ENCODE measurements at places on chromosomes 2 and 18.

DNA sequence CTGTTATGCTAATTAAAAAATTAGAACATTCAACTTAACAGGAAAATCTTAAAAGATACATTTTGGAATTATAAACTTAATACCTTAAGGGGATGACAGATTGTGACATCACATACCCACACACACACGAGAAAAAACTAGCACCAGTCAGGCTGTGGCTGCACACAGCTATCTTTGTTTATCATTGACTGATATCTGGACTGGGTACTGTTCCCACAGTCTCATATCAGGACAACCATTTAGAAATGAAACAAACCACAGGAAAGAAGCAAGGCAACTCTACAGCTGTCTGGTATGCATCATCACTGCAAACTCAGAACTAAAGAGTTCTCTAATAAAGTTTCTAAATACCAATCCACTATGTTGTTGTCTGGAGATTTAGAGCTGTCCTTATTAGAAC is 210.9 kb upstream of the SMAD7 start:
- DNase-seq = no peak

- DNase-seq = no peak
Measured at GRCh38 chr2:159208438-159208837, 78.1 kb downstream of the WDSUB1 start.

- DNase-seq = no peak
Measured at GRCh38 chr2:26652361-26653041, 11.3 kb upstream of the CIB4 start.

DNA sequence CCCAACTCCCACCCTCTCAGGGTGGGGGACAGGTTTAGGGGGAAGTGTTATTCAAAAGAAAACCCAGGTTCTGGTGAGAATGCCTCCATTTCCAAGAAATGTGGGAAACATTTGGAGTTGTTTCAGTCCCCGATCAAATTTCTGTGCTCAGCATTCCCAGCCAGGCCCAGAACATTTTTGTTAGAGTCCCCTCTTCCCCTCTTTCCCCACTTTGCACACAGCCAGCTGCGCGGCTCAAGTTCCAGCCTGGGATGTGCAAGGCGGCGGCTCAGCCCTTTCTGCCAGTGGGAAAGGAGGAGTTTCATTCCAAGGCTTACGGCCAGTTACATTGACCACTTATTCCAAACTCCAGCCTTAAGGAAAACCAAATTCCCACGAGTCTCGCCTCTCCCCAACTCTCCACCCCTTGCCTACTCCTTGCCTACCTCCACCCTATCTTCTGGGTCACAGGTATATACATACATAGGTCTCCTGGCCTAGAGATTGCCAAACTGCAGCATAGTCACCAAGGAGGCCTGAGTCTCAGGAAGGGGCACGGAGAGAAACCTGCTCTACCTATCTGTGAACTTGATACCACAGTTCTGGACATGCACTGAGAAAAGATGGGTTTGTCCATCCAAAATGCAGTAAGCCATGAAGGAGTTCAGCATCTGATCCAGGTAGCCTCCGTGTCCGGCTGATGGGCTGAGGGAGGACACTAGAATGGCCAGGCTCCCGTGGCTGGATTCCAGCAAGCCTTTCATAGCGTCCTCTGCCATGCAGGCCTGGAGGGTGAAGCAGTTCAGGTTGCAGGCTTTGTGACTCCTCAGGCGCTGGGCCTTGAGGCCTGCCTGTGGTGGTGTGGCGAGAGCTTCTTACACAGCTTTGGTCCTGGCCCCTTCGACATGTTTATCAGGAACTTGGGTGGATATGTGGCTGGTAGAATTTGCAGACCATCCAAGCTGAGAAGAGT is 154.5 kb downstream of the ZFP36L2 start:
- DNase-seq = no peak

DNA sequence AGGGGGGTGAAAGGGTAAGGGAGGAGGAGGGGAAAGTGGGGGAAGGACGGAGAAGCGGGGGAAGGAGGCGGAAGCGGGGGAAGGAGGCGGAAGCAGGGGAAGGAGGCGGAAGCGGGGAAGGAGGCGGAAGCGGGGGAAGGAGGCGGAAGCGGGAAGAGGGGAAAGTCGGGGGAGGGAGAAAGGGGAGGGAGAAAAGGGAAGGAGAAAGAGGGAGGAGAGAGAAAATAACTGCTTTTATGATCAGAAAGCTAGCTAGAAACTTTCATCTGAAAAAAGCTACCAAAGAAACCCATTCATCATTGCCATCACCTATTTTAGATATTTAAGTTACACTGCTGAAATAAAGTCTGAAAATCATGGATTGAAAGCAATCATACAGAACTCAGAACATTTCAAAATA is 72.5 kb downstream of the USP34 start:
- DNase-seq = no peak

DNA sequence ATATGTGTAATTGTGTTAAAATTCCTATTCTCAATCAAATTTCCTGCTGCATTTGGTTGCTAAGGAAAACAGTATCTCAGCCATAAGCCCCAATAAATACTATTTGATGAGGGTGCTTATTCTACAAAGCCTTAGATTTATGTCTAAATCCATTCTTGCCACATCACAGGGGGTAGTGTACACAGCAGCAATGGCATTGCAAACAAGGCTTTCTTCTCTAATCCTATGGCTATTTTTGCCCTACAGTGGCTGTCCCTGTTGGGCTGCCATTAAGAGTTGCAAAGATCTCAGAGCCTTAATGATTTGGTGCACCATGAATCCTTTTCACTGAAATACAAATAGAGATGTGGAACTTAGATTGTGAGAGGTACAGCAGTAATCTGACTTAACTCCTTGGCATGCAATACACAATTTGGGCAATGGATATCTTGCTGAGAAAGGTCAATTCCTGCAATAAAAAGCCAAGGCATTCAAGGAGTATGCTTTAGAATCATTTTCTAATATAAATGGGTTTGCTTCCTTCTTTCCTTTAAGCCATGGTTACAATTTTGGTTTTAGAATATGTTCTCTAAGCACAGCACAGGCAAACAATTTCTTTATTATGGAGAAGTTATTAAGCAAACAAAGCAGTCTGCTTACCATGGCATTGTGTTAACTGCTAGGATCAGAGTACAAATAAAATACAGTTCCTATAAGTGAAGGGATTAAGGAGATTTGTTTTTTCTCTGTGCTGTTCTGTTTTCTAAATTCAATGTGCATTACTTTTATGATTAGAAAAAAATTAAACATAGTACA is 69.8 kb upstream of the CD302 start:
- DNase-seq = no peak

GRCh38 chr2:77008853-77009252 is 513.3 kb downstream of the LRRTM4 start:
- no peak for DNase-seq

DNA sequence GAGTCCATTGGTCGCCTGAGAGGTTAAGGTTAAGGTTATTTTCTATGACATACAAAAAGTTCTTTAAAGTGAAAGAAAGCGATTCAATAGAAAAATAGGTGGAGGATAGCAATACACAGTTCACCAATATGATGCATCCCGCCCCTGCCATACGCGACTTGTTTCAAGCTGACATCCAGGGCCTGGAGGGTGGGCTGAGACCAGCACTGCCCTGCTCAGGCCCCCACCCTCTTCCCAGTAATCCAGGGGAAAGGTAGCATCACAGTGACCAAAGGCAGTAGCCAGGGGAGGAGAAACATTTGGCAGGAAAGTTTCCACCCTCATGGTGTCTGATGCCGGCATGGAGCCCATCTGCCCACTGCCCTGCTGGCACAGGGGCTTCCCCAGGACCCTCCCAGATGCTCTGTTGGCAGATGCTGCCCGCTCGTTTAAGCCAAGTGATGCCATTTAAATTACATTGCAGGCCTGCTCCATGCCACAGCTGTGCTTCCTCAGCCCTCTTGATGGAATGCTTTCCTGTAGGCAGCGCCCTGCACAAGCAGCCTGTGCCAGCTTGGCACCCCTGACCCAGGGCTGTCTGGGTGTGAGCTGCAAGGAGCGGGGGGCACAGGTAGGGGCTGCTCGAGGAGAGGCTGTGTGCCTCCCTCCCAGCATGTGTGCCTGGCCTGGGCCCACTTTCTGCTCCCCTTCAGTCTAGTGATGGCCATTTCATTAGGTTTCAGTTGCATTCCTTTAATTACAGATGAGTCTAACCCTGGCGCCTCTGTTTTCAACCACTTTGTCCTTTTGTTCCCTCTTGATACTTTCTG is 10.7 kb upstream of the ANO7 start:
- DNase-seq = no peak

DNA sequence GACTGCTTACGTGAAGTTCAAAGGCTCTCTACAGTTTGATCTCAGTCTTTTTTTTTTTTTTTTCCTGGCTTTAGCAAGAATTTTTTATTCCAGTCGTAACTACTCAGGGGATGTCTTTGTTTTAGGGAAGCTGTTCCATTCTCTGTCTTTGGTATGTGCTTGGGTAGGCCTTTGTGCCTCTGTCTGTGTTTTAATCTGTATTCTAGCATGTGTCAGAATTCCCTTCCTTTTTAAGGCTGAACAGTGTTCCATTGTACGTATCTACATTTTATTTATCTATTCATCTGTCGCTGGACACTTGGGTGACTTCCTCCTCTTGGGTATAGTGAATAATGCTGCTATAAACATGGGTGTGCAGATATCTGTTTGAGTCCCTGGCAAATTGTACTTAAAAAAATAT is 42.6 kb downstream of the MYO1B start:
- no peak for DNase-seq

GRCh38 chr2:183718246-183718645 is 594.0 kb downstream of the NUP35 start:
- DNase-seq = no peak

DNA sequence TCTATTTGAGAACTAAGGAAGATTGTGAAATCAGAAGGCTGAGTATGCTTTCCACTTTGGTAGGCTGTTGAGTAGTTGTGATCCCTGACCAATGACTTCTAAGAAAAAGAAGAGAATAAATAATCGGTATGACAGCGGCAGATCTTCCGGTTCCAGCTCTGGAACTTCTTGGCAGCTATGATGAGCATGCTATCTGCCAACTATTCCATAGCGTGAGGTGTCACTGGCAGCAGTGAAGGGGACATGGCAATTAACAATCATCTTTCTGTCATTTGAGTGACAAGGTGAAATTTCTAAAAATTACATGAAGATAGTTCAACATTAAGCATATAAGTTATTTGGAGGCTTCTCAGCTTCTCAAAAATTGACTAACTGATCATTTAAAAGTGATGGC is 140.1 kb upstream of the NETO1 start:
- no peak for DNase-seq

DNA sequence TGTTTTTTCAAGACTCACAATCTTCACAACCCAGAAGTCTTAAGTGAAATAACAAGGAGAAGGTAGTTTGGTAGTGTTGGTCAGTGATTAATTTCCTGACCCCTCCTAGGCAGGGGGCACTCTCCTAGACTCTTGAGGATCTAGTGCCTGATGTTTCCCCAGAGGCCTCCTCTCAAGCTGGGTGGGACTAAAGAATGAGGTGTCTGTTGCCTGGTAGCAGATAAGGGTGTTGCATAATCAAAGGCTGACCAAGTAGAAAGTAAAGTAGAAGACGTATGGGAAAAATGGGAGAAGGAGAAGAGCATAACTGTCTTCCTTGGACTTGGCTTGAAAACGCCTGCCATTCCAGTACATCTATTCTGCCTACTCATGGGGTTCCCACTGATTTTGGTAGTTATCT is 37.8 kb downstream of the VIT start:
- no peak for DNase-seq

- peak; percentile 28 for DNase-seq
Measured at GRCh38 chr2:73283545-73284295, 558 bp downstream of the FBXO41 start.

GRCh38 chr2:144054911-144055310 is 465.0 kb downstream of the ZEB2 start:
- no peak for DNase-seq

DNA sequence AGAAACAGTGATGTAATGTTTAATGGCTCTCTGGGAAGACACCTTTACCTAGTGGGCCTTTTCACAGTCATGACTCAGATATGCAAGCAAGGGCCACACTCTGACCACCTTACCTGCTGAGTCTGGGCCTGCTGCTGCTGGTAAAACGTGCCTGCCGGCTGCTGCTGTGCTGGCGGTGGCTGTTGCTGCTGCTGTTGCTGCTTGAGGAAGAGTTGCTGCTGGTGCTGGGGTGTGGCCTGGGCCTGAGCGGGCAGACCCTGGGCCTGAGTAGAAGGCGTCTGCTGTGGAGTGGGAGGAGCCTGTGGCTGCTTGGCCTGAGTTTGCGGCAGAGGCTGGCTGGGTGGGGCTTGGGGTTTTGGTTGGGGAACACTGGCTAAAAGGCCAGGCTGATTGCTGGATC is 81.6 kb upstream of the NFU1 start:
- DNase-seq = no peak

DNA sequence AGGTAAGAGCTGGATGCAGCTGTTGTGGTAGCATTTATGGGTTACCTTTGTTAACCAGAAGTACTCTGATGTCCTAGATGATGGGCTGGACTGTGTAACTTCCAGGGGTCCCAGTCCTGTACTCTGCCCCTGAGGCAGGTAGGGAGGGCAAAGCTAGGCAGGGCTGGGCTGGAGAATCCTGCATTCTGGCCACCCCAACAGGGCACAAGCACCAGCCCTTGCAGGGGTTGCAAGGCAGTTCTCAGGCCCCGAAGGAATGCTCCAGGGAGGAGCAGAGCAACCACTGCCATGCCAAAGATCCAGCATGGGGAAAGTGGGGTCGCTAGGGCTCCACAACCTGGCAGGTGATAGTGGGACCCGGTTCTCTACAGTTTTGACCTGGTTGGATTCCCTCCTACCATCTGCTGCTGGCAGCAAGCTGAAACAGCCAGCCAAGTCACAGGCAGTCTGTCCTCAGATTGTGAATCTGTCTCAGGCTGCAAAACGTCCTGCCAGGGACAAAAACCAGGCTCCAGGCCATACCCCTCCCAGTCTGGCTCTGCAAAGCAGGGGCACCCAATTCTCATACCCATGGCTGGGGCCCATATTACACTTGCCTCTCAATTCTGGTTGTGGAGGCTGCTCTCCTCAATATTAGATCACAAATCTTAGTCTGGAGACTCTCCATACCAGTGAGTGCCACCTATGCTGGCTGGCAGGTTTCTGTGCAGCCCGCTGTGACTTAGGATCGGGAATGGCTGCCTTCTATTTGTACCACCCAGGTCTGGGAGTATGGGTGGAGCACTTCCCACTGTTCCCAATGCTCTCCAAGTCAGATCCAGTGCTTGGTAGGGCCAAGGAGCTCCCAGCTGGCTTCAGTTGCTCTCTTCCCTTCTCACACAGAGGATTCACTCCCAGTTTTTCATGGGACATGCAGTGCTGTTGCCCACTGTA is 61.1 kb downstream of the SMCHD1 start:
- DNase-seq = no peak

GRCh38 chr18:78773303-78773755 is 206.3 kb upstream of the SALL3 start:
- DNase-seq = no peak

All from activated CD8-positive, alpha-beta memory T cell treated with anti-CD3 and anti-CD28 coated beads, Interleukin-2, amount 50 U/mL, for 4 hours (primary cell).